ENCODE measurements at places on chromosomes 1 and 21.

DNA sequence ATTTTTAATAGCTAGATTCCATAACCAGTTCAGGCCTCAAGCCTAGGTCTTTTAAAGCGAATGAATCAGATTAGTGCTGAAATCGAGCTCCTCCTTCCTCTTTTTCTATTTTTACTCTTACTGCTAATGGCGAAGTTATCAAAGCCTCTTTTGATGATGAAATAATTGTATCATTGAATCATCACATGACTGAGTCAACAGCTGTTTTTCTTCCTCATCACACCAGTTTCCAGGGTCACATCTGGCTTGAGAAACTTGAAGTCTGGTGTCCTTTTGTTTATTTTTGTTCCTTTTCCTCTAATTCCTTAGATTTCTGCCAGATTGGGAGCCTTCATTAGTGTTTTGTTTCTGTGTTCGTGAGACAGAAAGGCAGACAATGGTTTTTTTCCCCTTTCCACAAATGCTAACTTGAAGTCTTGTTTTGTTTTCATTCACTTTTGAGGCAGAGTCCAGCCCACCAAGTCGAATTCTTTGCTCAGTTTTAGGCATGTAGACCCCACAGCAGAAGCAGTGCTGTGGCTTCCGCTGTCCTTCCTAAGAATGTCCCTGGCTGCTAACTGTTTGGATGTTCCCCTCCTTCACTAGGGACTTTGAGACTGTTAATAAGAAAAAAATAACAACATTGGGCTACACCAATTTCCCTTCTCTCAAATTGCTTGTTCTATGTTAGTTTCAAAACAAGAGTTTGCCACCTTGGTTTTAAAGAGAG, 51.9 kb upstream of the FMOD start:
- DNase-seq: peak; percentile 86

DNA sequence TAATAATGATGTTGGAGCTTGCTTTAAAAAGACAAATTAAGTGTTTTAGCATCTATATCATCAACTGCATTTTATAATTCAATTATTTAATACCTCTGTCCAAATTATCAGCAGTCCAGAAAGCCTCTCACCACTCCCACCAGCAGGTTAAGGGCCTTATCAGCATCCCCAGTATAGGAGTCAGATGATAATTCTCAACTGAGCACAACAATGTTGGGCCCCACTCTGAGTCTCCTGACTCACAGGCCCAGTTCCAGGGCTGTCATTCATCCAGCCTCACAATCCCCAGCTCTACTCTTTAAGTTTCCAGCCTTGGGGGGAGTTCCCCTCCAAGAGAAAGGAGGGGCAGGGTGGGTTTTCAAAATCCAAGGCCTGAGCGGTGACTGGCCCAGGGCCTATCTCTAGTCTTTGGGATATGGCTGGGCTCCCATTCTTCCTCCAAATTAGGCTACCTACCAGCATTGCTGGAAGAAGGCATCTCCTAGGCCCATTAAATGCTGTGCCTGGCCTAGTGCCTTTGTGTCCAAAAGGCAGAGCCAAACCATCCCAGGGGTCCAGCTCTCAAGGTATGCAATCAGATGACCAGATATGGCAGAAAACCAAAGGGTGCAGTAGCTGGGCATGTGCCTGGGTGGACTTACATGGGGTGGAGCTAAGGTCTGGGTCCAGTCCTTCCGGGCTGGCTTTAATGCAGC, 134.1 kb downstream of the GLUL start:
- no peak for DNase-seq

GRCh38 chr1:228861832-228862180, 126.5 kb downstream of the RHOU start:
- no peak for DNase-seq

DNA sequence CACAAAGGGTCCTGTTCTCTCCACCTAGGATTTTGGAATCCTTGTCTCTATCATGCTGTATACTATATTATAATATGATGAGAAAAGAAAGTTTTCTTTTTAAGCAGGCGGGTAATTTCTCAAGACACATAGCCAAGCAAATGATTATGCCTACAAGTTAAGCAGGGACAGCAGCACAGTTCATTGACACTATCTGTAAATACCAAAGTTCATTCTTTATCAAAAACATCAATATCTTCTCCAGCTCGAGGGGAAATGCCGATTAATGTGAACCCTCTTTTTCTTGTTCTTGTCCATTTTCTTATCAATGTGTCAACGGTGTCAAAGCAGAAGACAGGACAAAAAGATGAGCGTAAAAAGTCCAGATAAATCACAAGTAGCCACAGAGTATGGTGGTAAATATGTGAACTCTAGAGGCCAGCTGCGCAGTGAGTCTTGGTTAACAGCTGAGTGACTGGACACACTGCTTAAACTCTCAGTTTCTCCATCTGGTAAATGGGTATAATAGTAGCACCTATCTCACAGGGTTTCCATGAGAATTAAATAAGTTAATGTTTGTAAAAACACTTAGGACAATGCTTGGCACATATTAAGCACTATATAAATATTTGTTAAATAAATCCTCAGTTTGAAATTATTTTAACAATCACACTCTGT, 30.9 kb downstream of the LPAR3 start:
- no peak for DNase-seq

GRCh38 chr1:89070509-89070908, 5.5 kb upstream of the GBP1 start:
- DNase-seq: no peak

GRCh38 chr21:35044770-35045541, 4.1 kb downstream of the RUNX1 start:
- DNase-seq: no peak

DNA sequence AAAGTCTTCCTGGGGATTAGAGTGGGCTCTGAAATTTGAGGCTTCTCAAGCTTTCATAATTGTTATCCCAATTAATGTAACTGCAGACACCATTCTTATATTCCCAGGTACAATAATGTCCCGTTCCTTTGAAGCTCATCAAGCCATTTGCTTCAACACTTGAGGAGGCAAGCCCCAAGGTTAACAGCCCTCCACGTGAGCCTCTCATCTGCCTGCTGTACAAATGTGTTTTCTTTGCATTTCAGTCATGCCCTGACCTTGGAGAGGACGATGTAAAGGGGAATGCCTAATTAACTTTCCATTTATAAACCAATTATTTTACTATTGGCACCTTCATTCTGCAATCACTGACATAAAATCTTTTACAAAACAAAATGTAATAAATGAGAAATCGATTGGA, 106.3 kb downstream of the SETD4 start:
- no peak for DNase-seq

GRCh38 chr1:89660224-89661061, 27.5 kb downstream of the LRRC8C start:
- DNase-seq: peak; percentile 45

- no peak for DNase-seq
These were observed 37.7 kb upstream of the PADI1 start for GRCh38 chr1:17167041-17167785.

- DNase-seq: no peak
These were observed 4.0 kb downstream of the BARHL2 start for GRCh38 chr1:90712915-90713730.

GRCh38 chr1:38270849-38271633, 224.4 kb upstream of the POU3F1 start:
- DNase-seq: no peak

GRCh38 chr21:14862794-14863720, 201.7 kb downstream of the NRIP1 start:
- DNase-seq: no peak

GRCh38 chr1:218315638-218316037, 29.5 kb upstream of the TGFB2 start:
- DNase-seq: no peak

GRCh38 chr1:16386454-16387113, 19.5 kb downstream of the SZRD1 start:
- DNase-seq: peak; percentile 61

DNA sequence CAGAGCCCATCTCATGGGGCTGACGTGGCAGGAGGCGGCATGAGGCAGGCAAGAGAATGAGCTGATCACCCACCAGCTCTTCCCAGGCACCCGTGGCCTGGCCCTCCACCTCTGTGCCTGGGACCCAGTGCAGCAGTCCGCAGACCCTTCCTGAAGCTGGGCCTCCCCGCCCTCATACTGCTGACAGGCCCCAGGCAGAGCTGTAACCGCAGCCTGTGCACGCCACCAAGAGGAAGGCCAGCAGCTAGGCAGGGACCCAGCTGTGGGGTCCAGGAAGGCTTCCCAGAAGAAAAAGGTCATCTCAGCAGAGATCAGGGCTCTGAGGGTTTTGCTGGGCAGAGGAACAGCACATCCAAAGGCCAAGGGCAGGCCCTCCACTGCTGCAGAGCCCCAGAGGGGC, 9.8 kb upstream of the MTFR1L start:
- DNase-seq: no peak

GRCh38 chr1:206029484-206029883, 5.8 kb upstream of the CTSE start:
- peak; percentile 27 for DNase-seq

GRCh38 chr1:247336390-247336789, 4.7 kb upstream of the ZNF496 start:
- DNase-seq: no peak

- DNase-seq: peak; percentile 2
These were observed 486.5 kb downstream of the SIPA1L2 start for GRCh38 chr1:232143315-232143886.

GRCh38 chr1:243287652-243288051, 31.8 kb downstream of the SDCCAG8 start:
- peak; percentile 88 for DNase-seq

DNA sequence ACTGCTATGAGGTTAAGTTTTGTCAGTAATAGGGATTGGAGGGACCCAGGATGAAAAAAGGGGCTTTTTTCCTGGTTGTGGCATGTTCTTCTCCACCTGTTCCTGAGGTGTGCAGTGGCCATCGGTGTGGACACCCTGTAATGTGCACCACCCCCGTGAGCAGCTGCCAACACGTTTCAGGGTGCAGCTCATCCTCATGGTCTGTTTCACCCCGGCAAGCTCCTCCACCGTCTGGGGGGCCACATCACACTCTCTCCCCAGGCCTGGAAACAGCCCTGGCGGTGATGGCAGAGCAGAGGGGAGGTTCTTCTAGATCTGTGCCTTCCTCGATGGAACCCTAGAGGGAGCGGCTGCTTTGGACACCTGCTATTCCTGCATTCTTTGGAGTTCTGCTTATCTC, 435.4 kb downstream of the MATN1 start:
- no peak for DNase-seq

DNA sequence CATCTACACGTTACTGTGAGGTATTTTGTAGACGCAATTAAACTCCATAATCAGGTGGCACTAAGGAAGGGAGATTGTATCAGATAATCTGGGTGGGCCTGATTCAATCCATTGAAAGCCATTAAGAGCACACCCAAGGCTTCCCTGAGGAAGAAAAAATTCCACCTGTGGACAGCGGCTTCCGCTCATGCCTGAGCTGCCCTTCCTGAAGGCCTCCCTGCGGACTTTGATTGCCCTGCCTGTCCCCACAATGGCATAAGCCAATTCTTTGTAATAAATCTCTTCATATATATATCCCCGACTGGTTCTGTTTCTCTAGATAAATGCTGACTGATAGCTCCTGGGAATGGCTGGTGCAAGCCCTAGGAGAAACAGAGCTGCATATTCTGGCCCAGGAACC, 138.3 kb downstream of the TGFBR3 start:
- DNase-seq: no peak

GRCh38 chr1:42777852-42778251, 6.9 kb upstream of the TMEM269 start:
- DNase-seq: peak; percentile 33

- DNase-seq: peak; percentile 43
These were observed 37.4 kb downstream of the SMYD2 start for GRCh38 chr1:214318356-214318755.

GRCh38 chr1:224081604-224082003, 32.3 kb upstream of the FBXO28 start:
- DNase-seq: no peak

GRCh38 chr1:32263744-32264143, 12.7 kb downstream of the LCK start:
- DNase-seq: no peak

DNA sequence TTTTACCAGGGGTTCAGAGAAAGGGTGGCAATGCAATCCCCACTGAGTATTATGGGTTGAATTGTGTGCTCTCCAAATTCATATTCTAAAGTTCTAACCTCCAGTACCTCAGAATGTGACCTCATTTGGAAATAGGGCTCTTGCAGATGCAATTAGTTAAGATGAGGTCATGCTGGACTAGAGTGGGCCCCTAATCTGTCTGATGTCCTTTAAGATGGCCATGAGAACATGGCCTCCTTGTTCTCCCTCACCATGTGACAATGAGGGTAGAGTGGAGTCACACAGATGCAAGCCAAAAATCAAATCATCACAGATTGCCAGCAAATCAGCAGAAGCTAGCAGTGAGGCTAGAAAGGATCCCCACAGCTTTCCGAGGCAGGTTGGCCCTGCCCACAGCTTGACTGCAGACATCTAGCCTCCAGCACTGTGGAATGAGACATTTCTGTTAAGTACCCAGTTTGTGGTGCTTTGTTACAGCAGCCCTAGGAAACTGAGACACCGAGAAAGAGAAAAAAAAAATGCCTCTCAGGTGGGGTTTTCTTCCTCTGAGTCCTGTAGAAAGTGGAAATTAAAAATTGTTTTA, 25.5 kb upstream of the CREG1 start:
- no peak for DNase-seq

GRCh38 chr1:230073371-230074035, 6.5 kb downstream of the GALNT2 start:
- DNase-seq: peak; percentile 59

DNA sequence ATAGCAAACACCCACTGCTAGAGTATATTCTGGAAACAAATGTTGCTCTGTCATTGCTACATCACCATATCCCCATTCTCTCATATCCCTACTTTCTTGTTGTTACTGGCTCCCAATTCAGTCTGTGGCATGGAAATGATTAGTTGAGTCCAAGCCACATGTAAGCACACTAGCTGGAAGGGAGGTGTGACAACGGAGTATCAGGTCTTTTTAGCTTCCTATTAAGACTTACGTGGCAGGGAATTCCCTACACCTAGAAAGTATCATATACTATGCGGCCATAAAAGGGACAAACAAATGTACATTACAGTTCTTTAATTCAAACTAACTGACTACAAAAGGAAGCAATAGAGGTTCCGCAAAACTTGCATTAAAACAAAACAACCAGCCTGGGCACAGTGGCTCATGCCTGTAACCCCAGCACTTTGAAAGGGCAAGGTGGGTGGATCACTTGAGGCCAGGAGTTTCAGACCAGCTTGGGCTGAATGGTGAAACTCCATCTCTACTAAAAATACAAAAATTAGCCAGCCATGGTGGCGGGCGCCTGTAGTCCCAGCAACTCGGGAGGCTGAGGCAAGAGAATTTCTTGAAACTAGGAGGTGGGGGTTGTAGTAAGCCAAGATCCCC, 48.6 kb downstream of the INTS7 start:
- DNase-seq: no peak

Data from fibroblast of skin of abdomen (primary cell).